ENCODE measurements at places on chromosomes 3 and 15.

DNA sequence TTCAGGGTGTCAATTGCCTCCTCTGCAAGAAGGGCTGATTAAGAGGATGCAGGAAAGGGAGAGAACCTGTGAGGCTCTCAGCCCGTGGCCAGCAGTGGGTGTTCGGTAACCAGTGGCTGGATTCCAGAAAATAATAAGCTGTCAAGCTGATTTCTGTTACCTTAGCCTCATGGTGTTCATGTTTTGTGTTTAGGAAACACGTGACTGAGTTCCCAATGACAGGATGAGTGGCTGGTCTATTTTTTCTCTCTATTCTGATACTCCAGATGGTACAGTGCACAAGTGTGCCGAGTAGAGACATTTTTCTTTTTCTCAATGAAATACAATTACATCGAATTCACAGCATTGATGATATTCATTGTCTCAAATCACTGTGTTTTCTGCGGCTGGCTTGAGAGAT is 43.6 kb downstream of the EDEM1 start:
- no peak for DNase-seq

DNA sequence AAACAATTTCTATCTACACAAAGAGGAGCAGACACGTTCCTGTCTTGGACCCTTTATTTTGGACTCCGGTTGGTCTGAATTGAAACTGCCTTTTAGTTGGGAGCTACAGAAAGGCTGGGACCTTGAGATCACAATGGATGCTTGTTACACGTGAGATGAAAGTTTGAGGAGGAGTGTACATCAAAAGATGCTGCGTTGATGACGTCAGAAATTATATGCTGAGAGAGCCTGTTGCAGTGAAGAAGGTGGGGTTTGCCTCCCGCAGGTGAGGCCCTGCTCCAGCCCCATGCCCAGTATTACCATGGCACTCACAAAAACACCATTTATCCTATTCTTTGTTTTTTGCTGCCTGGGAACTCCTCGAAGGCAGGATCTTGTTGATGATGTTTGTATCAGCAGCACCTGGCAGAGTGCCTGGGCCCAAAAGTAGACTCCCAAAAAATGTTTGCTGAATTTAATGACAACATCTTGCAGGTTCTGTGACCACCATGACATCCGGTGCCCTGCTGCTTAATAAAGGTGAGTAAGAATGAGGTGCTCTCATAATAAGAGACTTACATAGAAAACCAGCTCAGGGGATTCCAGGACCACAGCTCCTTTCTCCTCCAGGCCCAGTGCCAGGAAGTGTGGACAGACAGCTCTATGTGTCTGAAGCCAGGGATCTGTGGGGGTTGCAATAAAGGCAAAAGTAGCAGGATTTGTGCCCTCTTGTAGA is 136.1 kb upstream of the UBE2E1 start:
- no peak for DNase-seq

GRCh38 chr3:40766396-40766795 is 241.6 kb downstream of the ZNF621 start:
- no peak for DNase-seq

GRCh38 chr3:184262764-184263179 is 1.4 kb upstream of the CAMK2N2 start:
- no peak for DNase-seq

DNA sequence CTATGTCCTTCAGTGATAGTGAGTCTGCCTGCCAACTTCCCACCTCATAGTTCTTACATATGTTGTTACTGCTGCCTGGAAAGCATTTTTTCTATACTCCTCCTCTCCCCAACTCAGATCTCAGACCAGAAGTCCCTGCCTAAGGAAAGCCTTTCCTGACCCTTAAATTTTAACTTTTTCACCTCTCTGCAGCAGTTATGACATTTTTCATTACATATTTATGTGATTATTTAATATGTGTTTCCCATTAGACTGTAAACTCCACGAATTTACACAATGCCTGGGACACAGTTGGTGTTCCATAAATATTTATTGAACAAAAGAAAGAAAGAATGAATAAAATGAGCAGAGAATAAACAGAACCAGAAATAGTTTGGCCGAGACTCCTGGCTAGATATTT is 125.5 kb downstream of the MITF start:
- no peak for DNase-seq

GRCh38 chr3:187558990-187559389 is 111.2 kb downstream of the SST start:
- DNase-seq, result no peak

DNA sequence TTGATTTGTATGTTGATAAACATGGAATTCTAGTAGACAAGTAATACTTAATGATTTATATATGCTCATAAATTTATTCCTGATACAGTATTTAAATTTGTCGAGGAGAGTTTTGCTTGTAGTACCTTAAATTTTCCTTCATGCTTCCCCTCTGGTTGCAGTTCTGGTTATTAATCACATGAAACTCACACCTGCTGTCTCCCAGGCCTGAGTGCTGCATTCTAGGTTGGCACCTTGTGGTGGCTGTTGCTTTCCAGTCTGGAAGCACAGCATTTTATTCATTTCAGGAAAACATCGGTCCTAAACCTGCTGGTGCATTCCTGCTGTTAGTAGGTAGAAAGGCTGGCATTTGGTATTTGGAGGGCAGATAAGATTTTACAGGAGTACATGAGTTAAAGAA is 44.9 kb downstream of the ATP1B3 start:
- no peak for DNase-seq

DNA sequence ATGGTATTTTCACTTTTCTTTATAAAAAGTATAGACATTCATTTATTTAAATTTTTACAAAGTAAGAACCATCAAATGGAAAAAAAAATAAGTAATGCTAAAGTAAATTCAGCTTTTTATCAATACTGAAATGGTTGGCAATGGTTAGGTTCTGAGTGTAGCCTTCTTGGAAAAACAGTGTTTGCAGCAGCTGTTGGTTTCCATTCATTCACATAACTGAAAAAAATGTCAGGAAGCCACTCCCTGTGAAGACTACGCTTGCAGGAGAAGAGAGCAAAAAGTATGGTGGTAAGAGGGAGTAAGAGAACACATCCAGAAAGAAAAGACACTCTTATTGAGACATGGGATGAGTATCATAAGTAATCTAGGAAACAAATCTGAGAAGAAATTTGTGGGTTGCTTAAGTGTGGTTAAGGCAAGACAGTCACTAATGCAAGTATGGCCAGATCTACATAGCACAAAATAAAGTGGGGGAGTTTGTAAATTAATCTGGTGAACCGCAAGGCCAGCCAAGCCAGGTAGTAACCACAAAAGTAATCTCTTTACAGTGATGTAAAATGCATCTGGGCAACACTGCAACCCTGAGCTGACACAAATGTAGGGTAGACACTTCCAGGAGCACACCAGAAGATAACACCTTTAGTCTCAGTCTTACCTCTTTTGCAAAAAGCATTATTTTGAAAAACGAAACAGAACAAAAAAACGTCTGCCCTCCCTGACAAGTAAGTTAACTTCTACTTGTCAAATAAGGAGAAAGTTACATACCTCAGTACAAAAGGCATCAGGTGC is 133.7 kb downstream of the IGSF11 start:
- no peak for DNase-seq

DNA sequence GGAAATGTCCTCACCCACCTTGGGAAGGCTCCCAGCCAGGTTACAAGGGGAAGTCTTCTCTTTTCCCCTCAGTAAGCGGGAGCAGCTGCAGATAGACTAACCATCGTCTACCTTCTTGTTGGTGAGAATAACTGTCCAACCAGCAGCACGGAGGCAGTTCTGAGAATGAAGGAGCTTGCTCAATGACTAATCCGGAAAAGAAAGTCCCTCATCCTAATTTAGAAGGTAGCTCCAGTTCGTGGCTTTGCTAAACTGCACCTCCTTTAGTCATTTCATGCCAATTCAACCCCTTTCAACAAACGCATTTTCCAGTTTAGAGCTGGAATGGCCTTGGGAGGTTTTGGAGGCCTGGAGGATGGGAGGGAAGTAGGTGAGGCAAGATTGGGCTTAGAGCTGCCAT is 527.4 kb upstream of the PROK2 start:
- DNase-seq, result no peak

DNA sequence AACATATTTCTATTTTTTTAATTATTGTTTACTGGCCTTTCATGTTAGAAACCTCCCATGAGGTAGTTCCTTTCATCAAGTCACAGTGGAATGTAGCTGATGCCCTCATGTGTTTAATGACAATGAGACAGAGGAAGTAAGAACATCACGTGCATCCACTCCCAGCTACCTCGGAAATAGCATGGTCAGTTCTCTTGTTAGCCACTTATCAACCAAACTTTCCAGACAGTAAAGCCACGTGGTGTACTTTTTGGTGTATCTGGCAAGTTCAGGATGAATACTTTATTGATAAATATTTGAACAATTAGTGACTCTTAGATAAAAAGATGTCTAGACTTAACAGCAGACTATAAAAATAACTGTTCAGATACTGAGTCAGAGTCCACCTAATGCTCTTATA is 781.7 kb downstream of the MECOM start:
- DNase-seq, result peak; percentile 26

GRCh38 chr15:31360158-31360561 is 33.5 kb downstream of the KLF13 start:
- no peak for DNase-seq

DNA sequence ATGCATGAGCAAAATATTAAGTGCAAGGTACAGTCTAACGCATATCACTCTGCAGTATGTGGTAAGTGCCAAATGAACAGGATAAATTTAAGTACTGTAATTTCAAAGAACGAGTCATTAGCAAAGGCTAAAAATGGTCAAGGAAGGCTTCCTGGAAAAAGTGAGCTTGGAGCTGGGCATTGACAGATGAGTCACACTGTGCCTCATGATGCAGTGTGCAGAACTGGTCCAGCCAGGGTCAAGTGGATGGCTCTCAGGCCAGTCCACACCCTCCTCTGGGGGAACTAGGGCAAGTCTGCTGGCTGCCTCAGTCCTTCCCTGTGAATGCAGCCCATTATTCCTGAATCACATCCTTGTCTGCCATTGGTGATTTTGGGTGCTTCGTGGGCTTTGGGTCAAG is 76.3 kb downstream of the CACNA1D start:
- DNase-seq, result no peak

DNA sequence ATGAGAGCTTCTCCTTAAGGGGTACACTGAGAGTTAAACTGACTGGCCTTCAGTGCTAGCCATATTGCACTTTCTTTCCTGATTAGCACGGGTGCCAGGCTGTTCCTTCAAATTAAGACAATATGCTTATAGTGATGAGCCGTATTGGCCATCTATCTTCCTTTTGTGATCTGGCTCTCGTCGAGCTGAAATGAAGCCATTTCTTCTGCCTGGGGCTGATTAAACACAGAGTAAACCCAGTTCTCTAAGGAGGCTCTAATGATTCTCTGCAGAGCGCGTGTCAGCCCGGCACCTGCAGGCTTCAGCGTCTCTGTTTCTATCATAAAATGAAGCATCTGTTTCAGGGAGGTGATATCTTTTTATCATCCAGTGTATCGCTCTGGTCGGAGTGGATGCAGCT is 107.5 kb upstream of the NR2F2 start:
- DNase-seq, result no peak

- no peak for DNase-seq
Observed at GRCh38 chr3:120425572-120426250, 25.1 kb downstream of the FSTL1 start.

GRCh38 chr3:132029182-132029902 is 5.5 kb downstream of the CPNE4 start:
- peak; percentile 86 for DNase-seq

DNA sequence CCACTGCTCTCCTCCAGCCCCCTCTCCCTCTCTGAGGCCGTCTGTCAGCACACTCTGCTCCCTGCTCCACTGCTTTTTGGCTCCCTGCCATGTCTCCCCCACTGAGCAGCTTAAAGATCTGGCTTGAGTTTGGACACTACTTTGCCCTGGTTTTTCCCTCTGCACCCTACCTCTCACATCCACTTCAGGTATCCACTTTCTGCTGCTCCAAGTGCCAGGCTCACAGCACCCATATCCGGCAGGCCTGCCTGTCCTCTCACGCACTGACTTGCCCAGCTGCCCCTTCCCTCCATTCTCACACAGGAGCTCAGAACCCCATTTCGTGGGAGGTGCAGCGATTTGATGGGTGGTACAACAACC is 3.7 kb downstream of the DUOX1 start:
- no peak for DNase-seq

DNA sequence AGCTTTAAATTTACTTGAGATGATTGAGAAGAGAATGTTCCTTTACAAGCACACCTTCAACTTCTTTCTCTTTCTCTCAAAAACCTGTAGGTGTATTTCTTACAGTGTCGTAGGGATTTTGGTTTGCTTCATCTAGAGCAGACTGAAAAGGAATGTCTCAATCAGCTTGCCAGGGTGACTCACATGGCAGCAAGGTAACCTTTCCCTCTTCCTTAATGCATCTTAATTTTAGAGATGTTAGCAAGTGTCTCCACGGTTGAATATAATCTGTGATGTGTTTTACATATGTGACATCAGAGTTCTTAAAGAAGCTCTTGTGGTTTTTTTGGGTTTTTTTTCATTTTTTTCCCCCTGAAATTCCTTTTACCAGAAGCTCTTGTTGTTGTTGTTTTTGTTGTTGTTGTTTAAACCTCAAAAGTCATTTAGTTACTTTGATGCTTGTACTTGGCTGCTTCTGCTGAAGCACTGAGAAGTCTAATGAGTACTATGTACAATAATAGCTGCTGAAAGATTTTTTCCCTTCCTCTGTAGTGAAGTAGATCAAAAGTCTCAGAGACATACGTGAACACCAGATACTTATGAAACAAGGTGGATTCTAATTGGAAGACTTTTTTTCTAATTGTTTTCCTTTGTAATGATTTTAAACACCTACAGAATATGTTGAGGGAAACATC is 83.1 kb downstream of the RETNLB start:
- no peak for DNase-seq

DNA sequence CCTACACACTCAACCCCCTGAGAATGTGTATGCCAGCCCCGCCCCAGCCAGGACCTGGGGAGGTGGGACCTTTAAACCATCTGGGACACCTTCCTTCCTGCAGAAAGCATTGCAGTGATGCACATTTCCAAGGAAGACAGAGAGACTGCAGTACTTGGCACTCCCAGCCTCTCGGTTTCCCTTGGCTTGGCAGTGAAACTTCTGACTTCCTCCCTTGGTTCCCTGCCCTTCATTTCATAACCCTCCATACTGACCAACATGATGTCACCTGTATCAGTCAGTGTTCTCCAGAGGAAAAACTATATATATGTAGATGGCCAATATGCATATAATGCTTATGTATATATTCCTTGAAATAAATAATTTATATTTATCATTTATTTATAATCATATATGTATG is 103.2 kb downstream of the SST start:
- DNase-seq, result peak; percentile 44

All from OCI-M1 (cell line).